Stimulated activated CD8-positive, alpha-beta memory T cell treated with anti-CD3 and anti-CD28 coated beads, Interleukin-7, amount 100 ng/mL, for 24 hours (primary cell): ENCODE measurements at places on chromosomes 13 and 19.

- DNase-seq: no peak
These were observed at the start of gene CCDC8 for GRCh38 chr19:46413262-46414031. TSS of gene CCDC8 (minus strand) at chr19:46413564. CDS start at chr19:46412810, 754 bp downstream.

DNA sequence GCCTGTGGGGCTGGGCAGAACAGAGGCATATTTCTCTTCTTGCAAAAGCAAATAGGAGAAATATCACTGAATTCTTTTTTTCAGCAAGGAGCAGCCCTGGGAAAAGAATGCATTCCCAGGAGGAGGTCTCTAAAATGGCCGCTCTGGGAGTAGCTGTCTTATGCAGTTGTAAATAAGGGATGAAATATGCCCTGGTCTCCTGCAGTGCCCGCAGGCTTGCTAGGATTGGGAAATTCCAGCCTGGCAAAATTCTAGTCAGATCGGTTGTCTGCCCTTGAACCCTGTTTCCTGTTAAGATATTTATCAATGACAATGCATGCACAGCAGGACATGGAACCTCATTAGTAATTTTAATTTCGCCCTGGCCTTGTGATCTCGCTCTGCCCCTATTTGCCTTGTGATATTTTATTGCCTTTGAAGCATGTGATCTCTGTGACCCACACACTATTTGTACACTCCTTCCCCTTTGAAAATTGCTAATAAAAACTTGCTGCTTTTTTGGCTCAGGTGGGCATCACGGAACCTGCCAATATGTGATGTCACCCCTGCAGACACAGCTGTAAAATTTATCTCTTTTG, 1993.2 kb downstream of the PCDH9 start:
- no peak for DNase-seq

- no peak for DNase-seq
These were observed 140.5 kb downstream of the SLC7A1 start for GRCh38 chr13:29454931-29455481.

DNA sequence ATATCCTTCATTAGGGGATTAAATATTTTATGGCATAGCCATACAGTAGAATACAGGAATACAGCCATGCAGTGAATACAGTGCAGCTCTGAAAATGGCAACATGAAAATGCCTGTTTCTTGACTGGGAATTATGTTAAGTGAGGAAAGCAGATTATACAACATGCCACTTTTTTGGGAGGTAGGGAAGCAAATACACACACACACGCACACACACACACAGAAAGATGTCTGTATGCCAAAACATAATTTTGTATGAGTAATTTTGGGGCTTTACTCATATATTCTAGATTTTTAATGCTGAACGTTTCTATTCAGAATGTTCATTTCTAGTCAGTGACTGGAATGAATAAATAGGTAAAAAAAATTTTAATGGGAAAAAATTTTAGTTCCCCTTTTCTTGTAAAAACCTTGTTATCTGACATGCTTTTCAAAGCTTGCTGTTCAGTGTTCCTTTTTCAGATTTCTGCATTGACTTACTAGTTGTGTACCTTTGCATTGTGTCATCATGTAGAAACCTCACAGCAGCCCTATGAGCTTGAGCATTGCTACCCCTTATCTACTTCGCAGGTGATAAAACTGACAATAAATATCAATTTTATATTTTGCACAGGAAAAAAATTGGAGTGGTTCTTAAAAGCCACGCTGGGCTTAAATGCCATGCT, 7.8 kb downstream of the GPR183 start:
- no peak for DNase-seq

DNA sequence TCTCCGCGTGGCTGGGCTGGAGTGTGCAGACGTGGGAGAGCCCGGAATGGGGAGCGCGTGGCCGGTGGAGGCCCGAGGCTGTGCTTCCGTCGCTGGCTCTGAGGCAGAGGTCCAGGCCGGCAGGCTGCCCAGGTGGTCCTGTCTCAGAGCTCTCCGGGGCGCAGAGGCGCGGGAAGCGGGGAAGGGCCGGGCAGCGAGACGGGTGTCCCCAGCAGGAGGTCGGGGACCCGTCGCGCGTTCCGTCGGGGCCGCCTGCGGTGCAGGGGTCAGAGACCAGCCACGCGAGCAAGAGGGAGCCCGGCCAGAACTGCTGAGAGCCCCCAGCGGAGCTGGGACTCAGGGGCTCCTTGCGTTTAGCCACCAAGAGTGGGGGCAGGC, 1.3 kb upstream of the C1QTNF9 start:
- no peak for DNase-seq

GRCh38 chr13:32624441-32624840, 38.2 kb downstream of the PDS5B start:
- DNase-seq: no peak

- no peak for DNase-seq
These were observed 22.0 kb upstream of the RB1 start for GRCh38 chr13:48281556-48281955.

- no peak for DNase-seq
These were observed 26.7 kb upstream of the TDRD3 start for GRCh38 chr13:60370343-60370742.

GRCh38 chr19:33039108-33039599, 25.5 kb downstream of the RHPN2 start:
- DNase-seq: no peak
